ENCODE measurements at places on chromosomes 1 and 21.

- ATAC-seq, result no peak
These were observed 800.3 kb downstream of the PLA2G4A start for GRCh38 chr1:187629075-187629474.

- no peak for ATAC-seq
These were observed 8.5 kb downstream of the MEX3A start for GRCh38 chr1:156073740-156074139.

- ATAC-seq, result no peak
These were observed 3.2 kb upstream of the MYOC start for GRCh38 chr1:171655746-171656116.

- ATAC-seq, result no peak
These were observed 65.2 kb downstream of the PSMG1 start for GRCh38 chr21:39118061-39118460.

DNA sequence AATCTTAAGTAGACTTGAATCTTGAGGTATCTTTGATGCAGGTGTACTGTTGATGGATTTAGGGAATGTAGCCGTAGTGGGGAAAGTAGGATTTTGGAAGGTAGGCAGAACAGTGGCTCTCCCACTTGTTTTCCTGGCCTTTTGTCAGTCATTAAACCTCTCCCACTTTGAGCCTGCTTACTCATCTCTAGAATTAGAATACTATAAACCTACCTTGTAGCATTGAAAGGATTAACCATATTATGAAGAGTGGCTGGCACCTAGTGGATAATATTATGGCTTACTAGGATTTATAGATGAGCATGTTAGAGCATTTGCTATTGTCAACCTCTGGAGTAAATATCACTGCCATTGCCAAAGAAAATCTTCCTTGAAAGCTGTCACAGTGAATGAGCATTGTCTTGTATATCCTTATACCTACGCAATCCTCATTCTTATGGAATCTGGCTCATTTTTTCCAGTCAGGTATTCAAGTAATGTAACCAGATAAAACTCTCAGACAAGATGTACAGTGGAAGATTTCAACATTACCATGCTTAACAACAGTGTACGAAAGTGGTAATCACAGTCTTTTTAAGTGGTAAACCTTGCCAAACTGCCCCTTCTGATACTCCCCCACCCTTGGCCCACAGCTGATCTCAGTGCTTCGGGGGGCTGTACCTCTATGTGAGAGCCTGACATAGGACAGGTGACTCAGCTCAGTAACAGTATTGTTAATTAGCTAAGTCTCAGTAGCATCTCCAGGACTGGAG is 44.4 kb downstream of the SH3GLB1 start:
- ATAC-seq, result no peak

DNA sequence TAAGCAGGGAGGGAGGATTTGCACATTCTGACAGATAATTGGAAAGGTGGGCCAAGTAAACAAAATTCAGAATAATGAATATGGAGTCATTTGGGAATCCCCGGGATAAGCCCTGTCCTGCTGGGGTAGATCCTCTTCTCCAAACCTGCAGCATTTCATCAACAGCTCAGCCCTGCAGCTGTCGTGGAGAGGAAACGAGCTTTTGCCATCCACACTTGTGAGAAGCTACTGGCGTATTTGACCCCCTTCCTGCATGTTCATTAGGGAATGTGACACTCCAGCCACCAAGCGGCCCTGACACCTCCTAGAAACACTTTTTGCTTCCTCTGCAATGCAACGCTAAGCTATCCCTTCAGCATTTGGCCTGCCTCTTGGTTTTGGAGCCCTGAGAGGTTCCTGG is 8.0 kb upstream of the LEFTY2 start:
- ATAC-seq, result no peak

GRCh38 chr1:44553771-44554170 is 120.5 kb downstream of the TMEM53 start:
- ATAC-seq, result no peak
